Thymus (tissue), 14 donors: ENCODE measurements at places on chromosomes 7 and 10. TPM values are rescaled to one million over a fixed set of nuclear protein-coding genes. Genes with fewer than 3 reads are reported as not detected.
A peak's percentile ranks its signal among the peaks of the same experiment; 100 is the strongest.

- no peaks in the 10 kb centered on the region for H3K27me3 ChIP-seq
- H3K27ac ChIP-seq, result no peak overlapping the region
- H3K4me3 ChIP-seq, result no peak overlapping the region
- no peak for DNase-seq
These were observed 50.5 kb upstream of the STARD3NL start for GRCh38 chr7:38127216-38128207.

- no peaks in the 10 kb centered on the region for H3K27me3 ChIP-seq
- DNase-seq, result peak; percentile 3
- H3K4me3 ChIP-seq, result no peak overlapping the region
- no peaks in the 10 kb centered on the region for H3K4me1 ChIP-seq
- no peak overlapping the region for H3K27ac ChIP-seq
- H3K36me3 ChIP-seq, result no peaks in the 10 kb centered on the region
These were observed 28.6 kb upstream of the SLC16A12 start for GRCh38 chr10:89563861-89564478.

Gene NKX1-2
- total RNA-seq, result 0.05 TPM

GRCh38 chr7:135917721-135918120 is 59.4 kb downstream of the MTPN start:
- no peaks in the 10 kb centered on the region for H3K27me3 ChIP-seq
- DNase-seq, result no peak
- no peaks in the 10 kb centered on the region for H3K36me3 ChIP-seq
- H3K27ac ChIP-seq, result no peak overlapping the region
- no peaks in the 10 kb centered on the region for H3K4me1 ChIP-seq
- no peak overlapping the region for H3K4me3 ChIP-seq

DNA sequence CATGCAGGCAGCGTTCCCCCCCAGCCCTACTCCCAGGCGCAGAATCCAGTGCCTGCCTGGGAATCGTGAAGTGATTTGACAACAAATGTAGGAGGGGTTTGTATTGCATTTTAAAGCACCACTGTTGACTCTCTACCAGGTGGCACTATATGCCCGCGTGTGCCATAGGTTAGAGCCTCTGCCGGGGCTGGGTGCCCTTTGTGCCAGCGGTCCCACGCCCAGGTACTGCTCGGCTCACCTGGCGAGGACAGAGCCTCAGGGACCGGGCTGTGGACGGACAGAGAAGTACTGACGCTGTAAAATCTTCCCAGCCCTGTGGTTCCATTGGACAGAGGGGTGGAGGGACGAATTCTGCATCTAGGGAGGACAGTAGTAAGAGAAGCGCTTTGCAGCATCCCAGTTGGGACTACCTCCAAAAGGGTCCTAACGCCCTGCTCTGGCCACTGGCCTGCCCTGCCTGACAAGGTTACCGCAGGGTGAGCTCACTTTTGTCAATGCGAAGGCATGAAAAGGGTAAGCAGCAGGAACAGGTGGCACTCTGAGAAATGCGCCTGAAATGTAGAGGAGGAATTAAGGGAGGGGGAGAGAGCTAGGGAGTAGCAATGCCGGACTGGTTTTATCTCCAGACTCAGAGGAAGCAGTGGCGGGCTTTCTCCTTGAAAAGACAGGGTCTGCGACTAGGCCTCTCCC is 788 bp upstream of the CACNA2D1 start:
- DNase-seq, result no peak
- no peak overlapping the region for H3K27ac ChIP-seq
- peaks cover 30% of the 10 kb centered on the region for H3K27me3 ChIP-seq
- H3K4me3 ChIP-seq, result peak overlapping the region; percentile 15
- no peaks in the 10 kb centered on the region for H3K36me3 ChIP-seq

GRCh38 chr7:81533426-81533825 is 236.4 kb downstream of the HGF start:
- no peaks in the 10 kb centered on the region for H3K36me3 ChIP-seq
- H3K27me3 ChIP-seq, result no peaks in the 10 kb centered on the region
- DNase-seq, result no peak

GRCh38 chr10:100725071-100725471 is 20.3 kb upstream of the PAX2 start:
- H3K27me3 ChIP-seq, result peaks cover 76% of the 10 kb centered on the region
- no peak overlapping the region for H3K4me3 ChIP-seq
- H3K27ac ChIP-seq, result no peak overlapping the region
- H3K4me1 ChIP-seq, result no peaks in the 10 kb centered on the region
- DNase-seq, result no peak

- no peak overlapping the region for H3K27ac ChIP-seq
- no peak for DNase-seq
- H3K36me3 ChIP-seq, result no peaks in the 10 kb centered on the region
- no peak overlapping the region for H3K4me3 ChIP-seq
- no peaks in the 10 kb centered on the region for H3K4me1 ChIP-seq
- H3K27me3 ChIP-seq, result no peaks in the 10 kb centered on the region
These were observed 64.9 kb downstream of the ZNF92 start for GRCh38 chr7:65438598-65438997.

Gene ST8SIA6
- 0.42 TPM for total RNA-seq

Gene CLCN1
- 0.09 TPM for total RNA-seq

GRCh38 chr10:33498391-33498891 is 164.0 kb upstream of the NRP1 start:
- no peak overlapping the region for H3K4me3 ChIP-seq
- H3K4me1 ChIP-seq, result no peaks in the 10 kb centered on the region
- H3K27ac ChIP-seq, result no peak overlapping the region
- H3K36me3 ChIP-seq, result no peaks in the 10 kb centered on the region

DNA sequence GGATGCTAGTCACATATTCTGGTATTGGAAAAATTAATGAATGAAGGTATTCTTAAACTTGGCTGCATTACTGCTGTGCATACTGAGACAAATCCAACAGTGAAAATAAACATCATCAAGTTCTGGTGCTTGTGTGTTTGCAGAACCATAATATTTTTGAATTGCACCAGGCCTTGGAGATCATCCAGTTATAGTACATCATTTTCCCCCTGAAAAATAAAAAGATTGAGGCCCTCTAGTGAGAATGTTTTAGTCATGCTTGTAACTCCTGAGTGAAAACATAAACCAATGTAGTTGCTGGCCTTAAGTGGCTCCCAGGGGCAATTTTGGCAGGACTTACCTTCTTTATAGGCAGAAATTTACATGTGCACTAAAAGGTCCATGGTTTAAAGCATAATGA is 218.8 kb upstream of the TMEM229A start:
- no peaks in the 10 kb centered on the region for H3K36me3 ChIP-seq
- H3K27ac ChIP-seq, result no peak overlapping the region
- H3K4me1 ChIP-seq, result no peaks in the 10 kb centered on the region

Gene TWIST1
- 0.66 TPM for total RNA-seq

Gene RBM20
- total RNA-seq, result 1.6 TPM
